ENCODE measurements at places on chromosomes 3 and 15.
A peak's percentile ranks its signal among the peaks of the same experiment; 100 is the strongest.

GRCh38 chr3:190620886-190621608, 107.2 kb downstream of the IL1RAP start:
- no peak for DNase-seq

DNA sequence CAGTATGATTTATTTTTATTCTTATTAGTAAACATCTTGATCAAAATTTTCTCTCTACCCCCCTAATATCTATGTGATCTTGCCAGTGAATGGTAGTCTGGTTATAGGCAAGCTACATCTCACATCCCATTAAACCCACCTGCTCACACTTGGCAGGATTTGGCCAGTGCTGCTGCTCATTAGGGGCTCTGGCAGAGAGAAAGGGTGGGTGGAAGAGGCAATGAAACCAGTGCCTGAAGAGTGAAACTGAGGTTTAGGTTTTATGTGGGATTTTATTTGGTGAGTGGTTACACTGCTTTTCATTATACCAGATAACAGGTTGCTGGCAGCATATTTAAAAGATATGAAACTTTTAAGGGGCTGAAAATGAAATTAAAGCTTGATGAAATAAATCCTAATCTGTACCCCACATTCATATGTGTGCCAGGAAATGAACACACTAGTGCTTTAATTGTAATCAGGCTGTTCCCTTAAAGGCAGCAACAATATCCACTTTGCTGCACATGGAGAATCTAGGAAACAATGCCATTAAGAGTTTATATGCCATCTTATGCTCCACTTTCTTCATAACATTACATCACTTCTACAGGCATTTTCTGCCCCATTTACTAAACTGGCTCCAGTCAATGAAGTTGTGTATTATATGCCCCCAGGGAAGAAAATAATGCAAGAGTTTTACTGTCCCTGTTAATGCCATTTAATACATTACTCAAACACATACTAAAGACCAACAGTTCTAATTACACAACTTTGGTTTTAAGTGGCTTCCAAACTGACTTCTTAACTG, 688.7 kb downstream of the MECOM start:
- DNase-seq, result no peak

DNA sequence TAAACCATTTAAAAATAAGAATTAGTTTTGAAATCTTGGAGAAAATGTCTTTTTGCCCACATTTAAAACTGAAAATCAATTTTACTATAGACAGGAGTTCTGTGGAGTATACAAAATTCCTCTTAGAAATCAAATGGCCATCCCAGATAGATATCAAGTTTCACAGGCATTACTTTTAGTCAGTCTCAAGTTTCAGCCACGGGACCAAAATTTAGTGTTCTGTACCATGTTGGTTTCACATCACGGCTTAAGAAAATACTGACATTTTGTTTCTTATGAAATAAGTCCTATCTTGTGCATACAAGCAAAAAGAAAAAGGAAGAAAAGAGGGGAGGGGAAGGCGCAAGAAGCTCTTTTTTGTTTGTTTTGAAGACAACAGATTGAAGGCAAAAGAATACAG, 45.7 kb downstream of the EIF2AK4 start:
- no peak for DNase-seq

DNA sequence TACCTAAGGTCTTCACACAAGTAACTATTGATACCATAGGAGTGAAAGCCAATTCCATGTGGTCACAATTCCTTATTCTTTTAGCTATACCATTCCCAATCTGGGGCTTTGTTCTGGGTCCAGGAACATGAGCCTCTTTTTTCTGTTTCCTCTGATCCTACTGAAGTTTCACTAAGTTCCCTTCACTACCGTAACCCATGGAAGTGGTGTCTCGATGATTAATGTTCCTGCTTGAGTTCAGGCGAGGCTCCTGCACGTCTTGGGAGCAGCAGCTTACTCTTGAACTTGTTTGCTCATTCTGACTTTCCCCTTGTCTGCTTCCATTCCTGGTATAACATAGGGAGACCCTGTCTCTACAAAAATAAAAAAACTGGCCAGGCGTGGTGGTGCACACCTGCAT, 23.6 kb downstream of the ZNF592 start:
- no peak for DNase-seq

- DNase-seq, result peak; percentile 56
Measured at GRCh38 chr15:73879426-73879825, 6.1 kb downstream of the TBC1D21 start.

DNA sequence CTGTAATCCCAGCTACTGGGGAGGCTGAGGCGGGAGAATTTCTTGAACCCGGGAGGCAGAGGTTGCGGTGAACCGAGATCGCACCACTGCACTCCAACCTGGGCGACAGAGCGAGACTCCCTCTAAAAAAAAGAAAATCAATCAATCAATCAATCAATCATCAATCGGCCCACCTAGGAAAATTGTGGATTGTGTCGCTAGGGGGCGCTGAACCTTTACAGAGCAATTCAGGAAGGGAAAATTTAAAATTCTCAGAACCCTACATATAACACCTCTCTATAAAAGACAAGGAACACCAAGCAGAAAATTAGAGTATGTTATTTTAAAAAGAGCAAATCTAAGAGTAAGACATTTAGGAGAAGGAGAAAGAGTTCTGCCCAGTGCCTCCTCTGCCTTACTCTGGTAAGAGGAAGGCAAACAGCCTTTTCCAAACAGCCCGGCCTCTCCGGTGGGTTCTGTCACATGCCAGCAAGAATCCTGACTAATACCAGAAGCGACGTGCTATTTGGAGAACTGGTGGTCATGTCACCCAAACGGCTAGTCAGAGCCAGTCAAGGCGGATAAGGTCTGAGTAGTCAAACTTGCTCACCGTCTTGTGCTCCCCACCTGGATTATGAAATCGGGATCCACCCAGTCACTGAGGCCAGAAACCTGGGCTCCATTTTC, 22.3 kb upstream of the SMCO1 start:
- DNase-seq, result peak; percentile 93

DNA sequence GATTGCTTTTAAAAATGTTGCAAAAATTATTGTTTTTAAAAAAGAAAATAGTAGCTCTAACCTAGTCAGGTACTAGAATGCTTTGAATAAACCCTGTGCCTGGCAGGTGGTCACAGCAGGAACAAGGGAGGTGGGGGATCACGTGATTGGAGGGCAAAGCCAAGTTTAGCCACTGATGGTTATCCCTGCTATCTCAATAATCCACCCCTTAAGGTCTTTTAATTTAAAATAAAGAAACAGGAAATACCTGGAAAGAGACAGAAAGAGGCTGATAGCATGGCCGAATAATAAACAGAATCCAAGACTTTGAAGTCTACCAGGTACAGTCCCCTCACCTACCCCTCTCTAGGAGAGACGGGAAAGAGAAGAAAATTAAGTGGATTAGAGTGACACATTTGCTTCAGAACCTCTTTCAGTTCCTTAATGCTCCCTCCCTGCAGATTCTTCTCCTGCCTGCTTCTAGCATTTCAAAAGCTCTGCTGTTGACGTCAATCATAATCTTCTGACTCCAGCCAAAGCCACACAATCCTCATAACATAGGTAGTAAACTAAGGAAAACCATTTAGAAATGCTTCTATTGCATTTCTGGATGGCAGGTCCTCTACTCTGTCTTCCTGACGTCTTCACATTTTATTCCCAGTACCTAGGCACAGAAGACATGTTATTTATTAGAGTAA, 303.4 kb upstream of the MME start:
- no peak for DNase-seq

GRCh38 chr15:75644376-75644775, 3.3 kb upstream of the SNX33 start:
- DNase-seq, result no peak
